ENCODE measurements at places on chromosomes 13 and 19.

GRCh38 chr13:110450941-110451730 is 110.4 kb downstream of the RAB20 start:
- DNase-seq = no peak

GRCh38 chr13:95386370-95386769 is 85.1 kb upstream of the ABCC4 start:
- DNase-seq = no peak

DNA sequence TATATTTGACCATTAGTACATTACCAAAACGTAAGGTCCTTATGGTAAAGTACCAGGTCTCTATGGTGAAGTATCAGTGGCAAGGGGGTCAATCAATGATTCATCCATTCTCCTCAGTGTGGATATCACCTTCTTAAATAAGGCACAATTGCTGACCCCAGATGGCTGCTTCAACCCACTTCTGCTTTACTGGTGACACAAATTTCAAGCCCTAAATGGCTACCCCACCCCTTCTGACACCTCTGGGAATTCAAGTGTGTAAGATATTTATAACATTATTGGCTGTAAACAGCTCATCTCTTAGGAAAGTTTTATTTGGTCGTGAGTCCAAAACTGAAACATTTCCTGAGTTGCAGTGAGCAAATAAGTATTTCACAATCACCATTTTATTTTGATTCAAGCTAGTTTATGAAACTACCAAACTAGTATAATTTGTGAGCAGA is 7.9 kb upstream of the WBP4 start:
- no peak for DNase-seq

- DNase-seq = no peak
These were observed 79.5 kb upstream of the SERP2 start for GRCh38 chr13:44293908-44294735.

GRCh38 chr19:35085947-35086346 is 29.7 kb upstream of the FXYD3 start:
- DNase-seq = no peak

DNA sequence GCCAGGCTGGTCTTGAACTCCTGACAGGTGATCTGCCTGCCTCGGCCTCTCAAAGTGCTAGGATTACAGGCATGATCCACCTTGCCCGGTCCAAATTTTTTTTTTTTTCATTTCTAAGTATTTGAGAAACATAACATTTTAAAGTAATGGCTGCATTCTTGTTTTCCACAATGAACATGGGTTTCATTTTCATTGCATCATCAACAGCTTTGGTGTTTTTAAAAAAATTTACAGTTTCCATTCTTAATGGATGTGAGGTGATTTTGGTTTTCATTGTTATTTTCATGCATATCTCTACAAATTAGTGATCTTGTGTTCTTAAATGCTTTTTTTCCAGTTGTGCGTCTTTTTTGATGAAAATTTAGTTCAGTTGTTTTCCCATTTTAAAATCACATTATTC is 27.5 kb downstream of the ZNF429 start:
- DNase-seq = no peak

GRCh38 chr19:35295792-35296462 is 4.0 kb downstream of the MAG start:
- DNase-seq = no peak

DNA sequence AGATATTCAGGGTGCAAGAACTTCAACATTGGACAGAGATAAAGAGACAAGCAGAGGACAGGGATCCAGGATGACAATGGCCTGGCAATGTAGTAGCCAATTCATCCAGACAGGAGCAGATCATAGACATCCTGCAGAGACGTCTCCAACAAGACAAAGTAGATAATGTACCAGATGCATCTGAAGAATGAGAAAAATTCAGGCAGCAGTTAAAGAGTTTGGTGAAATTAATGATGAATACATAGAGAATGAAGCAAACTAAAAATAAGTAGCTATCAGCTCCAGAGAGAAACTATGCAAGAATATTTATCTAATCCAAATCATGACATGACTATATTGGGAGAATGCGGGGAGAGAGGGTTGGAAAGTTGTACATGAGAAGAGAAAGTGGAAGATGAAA is 278.4 kb upstream of the DACH1 start:
- DNase-seq = no peak

DNA sequence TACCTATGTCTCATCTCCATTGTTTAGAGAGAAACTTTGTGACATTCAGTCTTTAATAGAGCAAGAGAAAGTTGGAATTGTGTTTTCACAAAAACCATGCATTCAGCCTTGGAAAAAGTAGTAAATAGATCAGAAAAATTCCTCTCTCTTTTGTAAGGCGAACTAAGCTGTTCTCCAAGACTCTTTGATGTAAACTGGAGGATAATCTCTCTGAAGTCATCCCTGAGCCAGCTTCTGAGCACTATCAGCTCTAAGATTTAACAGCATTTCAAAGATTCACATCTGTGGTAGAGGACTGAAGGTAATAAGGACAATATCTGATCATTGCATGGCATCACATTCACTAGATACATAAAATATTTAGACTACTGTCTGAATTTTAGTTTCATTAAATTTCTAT is 904.6 kb upstream of the ATXN8OS start:
- no peak for DNase-seq

GRCh38 chr19:30668521-30669155 is 296.5 kb downstream of the ZNF536 start:
- no peak for DNase-seq

- no peak for DNase-seq
These were observed 196.5 kb upstream of the TSHZ3 start for GRCh38 chr19:31545777-31546176.

GRCh38 chr13:78608252-78608687 is 4.9 kb upstream of the POU4F1 start:
- no peak for DNase-seq

DNA sequence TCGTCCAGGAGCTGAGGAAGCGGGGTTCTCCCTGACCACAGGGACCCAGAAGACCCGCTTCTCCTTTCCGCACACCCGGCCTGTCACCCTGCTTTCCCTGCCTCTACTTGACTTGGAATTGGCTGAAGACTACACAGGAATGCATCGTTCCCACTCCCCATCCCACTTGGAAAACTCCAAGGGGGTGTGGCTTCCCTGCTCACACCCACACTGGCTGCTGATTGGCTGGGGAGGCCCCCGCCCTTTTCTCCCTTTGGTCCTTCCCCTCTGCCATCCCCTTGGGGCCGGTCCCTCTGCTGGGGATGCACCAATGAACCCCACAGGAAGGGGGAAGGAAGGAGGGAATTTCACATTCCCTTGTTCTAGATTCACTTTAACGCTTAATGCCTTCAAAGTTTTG is 18.9 kb downstream of the VASP start:
- DNase-seq = no peak

DNA sequence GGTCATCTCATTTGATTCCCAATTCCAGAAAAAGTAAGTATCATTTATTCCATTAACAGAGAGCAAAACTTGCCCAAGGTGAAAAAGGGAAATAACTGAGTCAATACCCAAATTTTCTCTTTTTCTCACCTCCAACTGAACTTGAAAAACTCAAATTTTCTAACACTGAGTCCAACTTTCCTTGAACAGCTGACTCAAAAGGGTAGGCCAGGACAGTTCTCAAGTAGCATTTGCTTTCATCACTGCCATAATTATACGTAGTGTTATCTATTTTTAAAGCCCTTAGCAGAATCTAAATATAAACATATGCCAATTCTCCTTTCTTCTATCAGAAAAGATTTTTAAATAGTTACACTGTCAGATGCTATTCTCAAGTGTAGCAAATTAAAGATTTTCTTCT is 3.5 kb downstream of the N4BP2L2 start:
- no peak for DNase-seq

DNA sequence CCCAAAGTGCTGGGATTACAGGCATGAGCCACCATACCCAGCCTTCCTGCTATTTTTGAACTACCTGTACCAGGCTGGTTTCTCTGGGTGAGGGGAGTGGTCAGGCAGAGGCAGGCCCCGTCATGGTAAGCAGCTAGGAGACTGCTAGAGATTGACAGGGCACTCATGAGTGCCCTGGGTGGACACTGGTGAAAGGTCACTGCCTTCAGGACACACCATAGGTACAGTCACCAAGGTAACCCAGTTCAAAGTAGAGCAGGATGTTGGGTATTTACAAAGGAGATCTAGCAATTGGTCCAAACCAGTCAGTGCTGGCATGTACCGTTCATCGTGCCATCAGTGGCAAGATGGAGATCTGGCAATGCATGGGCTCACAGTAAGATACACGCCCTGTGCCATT is 25.5 kb downstream of the DPRX start:
- DNase-seq = no peak

- no peak for DNase-seq
These were observed 31.2 kb upstream of the FXYD3 start for GRCh38 chr19:35084509-35084762.

- no peak for DNase-seq
These were observed 12.2 kb downstream of the GTF2F2 start for GRCh38 chr13:45132369-45133064.

DNA sequence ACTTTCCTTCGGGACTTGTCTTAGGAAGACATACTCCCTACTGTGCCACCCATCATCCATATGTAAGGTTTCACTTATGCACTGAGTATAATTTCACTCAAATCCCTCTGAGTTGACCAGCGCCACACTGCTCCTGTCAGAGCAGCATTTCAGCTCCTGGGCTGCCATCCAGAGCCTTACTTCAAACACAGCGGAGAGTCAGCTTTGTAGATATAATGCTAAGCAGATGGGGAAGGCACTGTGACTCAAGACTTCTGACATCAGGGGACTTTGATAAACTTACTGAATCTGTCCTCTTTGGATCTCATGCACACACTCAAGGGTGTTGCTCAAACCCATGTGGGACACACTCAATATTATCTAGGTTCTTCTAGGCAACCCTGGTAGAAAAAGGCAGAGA is 34.9 kb downstream of the DOCK9 start:
- no peak for DNase-seq

- DNase-seq = no peak
These were observed 915 bp downstream of the SHC2 start for GRCh38 chr19:459724-460511.

DNA sequence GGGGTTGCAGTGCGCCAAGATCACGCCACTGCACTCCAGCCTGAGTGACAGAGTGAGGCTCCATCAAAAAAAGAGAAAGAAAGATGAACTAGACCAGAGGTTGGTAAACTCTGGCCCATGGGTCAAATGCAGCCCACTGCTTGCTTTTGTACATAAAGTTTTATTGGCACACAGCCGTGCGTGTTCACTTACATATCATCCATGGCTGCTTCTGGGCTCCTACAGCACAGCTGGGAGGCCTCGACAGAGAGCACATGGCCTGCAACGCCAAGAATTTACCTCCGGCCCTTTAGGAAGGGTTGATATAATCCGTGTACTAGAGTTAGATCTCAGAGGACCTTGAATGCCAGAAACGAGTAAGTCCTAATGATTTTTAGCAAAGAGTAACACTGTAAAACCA is 46.0 kb downstream of the GNG7 start:
- no peak for DNase-seq

DNA sequence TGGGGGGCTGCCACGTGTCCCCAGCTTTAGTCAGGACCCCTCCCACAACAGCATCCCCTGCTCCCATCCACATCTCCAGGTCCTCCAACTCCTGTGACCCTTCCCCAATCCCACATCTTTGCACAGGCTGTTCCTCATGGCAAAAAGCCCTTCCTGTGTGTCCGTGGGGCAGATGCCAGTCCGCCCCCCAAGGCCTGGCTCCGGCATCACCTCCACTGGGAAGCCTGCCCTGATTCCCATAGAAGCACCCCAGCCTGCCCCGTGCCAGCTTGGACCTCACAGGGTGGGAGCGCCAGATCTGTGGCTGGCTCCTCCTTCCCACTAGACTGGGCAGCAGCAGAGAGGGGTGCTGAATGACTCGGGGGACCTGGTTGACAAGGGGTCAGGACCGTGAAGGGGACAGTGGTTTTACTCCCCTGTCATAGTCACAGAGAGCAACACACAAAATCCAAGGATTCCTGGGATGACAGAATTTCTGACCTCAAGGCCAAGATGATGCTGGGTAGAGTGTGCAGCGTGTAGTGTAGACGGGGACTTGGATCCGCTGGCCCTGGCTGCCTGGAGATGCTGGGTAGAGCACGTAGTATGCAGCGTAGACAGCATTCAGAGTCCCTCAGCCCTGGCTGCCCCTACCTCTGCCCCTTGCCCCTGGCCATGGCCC is 13.3 kb downstream of the KLF2 start:
- DNase-seq = no peak

DNA sequence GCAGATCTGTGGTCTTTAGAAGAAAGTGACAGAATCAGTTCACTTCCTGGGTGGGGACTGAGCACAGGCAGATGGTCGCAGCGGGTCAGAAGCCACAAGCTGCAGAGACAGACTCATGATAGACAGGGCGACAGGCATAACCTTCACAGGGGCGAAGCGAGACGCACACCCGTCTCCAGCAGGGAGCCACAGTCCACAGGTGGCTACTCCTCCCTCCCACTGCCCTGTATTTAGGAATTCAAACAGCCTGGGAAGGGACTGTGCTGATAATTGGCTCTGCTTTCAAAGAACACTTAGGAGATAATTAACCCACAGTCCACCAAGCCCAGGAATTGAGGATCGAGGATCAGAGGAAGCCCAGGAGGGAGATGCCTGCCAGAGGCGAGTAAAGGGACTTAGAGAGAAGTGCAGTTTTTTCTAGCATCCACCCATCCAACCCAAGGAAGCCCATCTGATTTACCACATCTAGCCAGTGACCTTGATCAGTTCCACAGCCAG is 23.2 kb downstream of the RFX2 start:
- DNase-seq = no peak

- no peak for DNase-seq
These were observed 9.2 kb downstream of the SHD start for GRCh38 chr19:4288091-4288777.

DNA sequence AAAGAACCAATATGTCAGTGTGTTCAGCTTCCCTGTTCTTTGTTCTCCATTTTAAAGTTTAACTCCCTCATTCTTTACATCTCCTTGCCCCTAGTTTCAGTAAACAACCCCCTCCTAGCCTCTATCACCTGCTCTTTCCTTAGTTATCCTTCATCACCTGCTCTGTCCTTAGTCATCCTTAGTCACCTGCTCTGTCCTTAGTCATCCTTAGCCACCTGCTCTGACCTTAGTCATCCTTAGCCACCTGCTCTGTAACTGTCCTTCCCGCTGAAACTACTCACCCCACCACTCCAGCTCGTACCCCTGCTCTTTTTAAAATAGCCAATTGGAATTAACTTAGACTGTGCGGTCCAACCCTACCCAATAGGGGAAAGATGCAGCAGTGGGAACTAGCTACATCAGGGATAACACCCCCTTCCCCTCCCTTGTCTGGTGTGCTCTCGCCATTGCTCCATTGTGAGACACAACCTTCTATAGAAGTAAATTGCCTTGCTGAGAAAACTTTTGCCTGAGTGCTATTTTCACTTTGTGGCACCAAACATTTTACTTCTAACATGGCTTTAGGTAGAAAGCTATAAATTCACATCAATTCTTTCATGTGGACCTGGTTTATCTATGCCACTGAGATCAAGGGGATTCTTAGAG is 16.2 kb downstream of the EDNRB start:
- no peak for DNase-seq

- DNase-seq = no peak
These were observed 3.2 kb downstream of the GPR183 start for GRCh38 chr13:99303863-99304521.

- DNase-seq = no peak
These were observed 117.2 kb downstream of the SLITRK5 start for GRCh38 chr13:87788363-87788762.

- no peak for DNase-seq
These were observed 10.1 kb upstream of the CEACAM19 start for GRCh38 chr19:44661205-44661604.

Measured in stimulated activated CD4-positive, alpha-beta T cell treated with anti-CD3 and anti-CD28 coated beads, Interleukin-2, amount 100 ng/mL, for 4 hours (primary cell).